ENCODE measurements at places on chromosomes 5 and 9.

DNA sequence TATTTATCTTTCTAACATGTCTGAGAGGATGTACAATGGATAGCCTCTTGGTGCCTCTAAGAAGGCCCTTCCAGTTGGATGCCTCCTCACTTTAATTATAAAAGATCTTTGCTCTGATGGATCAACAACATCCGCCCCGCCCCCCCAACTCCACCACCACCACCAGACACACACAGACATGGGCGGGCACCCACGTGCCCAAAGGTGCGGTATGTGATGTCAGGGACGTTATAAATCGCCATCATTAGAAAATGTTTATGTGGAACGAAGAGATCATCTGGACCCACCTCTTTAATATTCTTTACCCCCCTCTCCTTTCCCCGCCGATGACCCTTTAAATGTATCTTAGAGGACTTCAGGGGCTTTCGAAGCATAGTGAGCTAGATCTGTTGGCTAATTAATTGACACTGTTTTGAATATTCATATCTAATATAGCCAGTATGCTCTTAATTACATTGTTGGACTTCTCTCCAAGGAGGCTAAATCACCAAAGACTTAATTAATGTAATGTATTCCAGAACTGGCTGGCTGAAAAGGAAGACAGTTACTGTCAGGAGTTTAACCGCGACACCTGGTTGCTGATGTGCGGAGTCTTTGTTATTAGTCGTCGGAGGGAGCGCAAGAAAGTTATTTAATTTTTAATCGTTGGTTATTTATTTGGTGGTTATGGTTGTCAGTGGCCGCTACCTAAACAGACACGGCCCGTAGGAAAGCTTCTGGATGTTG is 6.1 kb upstream of the FOXB2 start:
- no peak for DNase-seq

GRCh38 chr9:113154471-113154870 is 3.7 kb downstream of the SLC31A2 start:
- DNase-seq, result no peak

- no peak for DNase-seq
Observed at GRCh38 chr9:91166796-91167366, 194.8 kb downstream of the AUH start.

DNA sequence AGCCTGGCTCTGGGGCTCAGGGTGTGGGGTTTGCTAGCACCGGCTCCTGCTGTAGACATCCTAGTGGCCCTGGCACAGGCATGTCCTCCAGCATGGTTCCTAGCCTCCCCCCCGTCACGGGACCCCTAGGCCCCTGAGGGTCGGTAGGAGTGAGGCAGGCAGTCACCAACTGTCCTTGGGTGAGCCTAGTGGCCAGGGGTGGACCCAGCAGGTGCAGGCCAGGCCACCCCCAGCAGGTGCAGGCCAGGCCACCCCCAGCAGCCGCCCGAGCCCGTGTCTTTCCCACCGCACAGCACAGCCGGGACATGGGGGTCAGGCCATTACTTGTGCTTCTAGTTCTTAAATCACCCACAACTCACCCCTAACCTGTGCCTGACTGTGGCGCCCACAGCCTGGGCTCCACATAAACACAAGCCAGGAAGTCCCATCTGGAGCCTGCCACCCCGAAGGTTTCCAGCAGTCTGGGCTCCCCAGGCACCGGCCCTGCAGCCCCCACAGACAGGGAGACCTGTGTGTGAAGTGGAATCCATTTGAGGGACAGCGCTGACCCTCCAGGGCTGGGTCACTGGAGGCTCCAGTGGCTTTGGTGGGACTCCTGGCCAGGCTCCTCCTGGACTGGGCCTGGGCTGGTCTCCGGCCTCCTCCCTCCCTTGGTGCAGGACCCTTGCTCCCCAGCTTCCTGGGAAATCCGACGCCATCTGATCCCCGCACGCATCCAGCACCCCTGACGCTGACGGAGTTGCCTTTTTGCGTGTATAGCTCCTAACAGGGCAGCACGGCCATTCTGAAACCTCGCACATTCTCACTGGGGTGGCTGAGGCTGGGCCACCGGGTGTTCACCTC is 114.1 kb upstream of the LPCAT1 start:
- DNase-seq, result no peak

DNA sequence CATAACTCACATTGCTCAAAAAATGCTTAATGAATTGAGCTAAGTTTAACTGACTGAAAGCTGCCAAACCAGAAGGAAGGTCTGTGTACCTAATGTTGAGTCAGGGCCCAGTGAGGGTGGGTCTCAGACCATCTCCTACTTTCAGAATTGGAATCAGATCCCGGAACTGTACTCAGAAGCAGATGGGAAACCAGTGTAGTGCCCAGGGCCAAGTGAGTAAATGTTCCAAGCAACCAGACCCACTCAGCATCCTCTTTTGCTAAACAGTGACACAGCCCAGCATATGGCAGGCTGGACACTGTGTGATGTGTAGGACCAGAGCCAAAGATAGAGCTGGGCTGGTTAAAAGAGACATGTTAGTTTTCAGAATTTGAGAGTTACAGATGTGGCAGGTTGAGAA is 94.1 kb downstream of the PLCXD3 start:
- DNase-seq, result no peak

GRCh38 chr9:7287986-7288385 is 511.6 kb downstream of the DMAC1 start:
- DNase-seq, result no peak

DNA sequence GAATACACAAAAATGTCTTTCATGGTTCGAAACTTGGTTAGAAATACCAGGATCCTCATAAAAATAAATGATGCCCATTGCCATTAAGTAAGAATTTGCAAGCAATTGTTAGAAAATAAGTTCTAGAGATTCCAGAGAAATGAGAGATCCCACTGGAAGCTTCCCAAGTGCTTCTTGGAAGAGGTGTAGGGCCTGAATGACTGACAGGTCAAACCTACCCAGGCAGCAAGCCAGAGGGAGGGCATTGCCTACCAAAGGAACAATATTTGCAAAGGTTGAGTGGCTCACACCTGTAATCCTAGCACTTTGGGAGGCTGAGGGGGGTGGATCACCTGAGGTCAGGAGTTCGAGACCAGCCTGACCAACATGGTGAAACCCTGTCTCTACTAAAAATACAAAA is 777.0 kb upstream of the WWC1 start:
- no peak for DNase-seq

DNA sequence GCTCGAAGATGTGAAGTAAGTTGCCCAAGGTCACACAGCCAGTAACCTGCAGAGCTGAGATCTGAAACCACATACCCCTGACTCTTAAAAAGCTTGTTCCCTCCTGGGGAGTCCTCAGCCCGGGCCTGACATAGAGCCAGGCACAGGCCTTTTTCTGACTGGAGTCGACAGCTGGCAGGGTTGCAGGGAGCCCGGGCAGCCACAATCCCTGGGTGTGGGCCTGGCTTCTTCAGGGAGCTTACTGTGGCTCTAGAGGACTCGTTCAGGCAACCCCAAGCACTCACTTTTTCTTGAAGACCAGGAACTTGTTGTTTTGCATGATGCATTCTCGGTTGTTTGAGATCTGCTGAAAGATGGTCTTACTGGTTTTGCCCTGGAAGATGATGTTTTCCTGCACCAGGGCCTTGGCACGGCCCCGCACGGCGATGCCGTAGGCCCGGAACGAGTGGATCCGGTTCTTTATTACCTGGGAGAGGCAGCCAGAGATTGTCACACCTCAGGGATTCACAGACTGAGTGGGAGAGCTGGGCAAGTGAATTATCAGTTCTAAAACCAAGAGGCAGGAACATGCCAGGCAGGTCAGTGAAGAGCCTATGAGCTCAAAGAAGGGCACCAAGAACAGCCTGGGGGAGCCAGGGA is 30.0 kb downstream of the POLR1E start:
- no peak for DNase-seq

GRCh38 chr5:178632285-178632684 is 5.4 kb upstream of the CLK4 start:
- DNase-seq, result no peak

- DNase-seq, result no peak
Observed at GRCh38 chr5:113394658-113395057, 40.1 kb downstream of the TSSK1B start.

DNA sequence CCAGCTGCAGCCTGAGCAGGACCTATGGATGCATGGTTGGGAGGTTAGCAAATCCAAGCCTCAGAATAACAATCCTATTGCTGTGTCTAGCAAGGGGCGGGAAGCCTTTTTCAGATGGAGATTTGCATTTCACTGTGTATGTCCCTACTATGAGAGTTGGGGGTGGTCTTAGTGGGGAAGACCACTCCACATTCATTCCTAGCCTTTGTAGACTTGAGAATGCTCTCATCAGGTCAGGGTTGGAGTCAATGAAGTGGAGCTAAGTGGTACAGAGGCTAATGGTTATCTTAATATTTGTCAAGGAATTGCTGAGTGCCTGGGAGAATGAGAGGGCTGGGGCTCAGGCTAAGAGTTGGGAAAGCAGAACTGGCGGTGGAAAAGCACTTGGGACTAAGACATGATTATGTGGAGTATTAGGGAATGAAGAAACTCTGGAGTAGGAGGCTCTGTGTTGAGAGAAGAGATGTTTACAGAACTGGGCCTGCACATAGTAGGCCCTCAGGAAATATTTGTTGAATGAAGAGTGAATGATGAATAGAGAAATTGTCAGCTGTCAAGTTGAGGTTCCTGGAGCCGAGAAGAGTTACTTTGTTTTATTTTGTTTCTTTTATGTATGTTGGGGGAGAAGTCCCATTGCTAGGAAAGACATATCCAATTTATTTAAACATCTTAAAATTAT is 175.5 kb upstream of the SPRY4 start:
- DNase-seq, result no peak

DNA sequence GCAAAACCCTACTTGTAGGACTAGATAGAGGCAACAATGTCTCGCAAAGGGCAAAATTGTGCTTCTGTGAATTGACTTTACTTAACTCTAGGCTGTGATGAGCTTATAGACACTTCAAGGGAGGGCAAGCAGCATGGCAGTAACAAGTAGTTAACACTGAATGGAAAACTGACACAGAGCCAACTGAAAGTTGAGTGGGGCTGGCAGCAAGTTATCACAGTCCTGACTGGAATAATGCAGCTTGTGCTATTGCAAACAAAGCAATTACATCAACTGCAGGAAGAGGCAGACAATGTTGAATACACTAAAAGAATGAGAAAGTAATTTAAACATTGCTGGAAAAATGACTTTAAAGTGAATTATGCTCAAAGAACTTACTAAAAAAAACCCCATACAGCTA is 62.2 kb downstream of the RNF38 start:
- no peak for DNase-seq

DNA sequence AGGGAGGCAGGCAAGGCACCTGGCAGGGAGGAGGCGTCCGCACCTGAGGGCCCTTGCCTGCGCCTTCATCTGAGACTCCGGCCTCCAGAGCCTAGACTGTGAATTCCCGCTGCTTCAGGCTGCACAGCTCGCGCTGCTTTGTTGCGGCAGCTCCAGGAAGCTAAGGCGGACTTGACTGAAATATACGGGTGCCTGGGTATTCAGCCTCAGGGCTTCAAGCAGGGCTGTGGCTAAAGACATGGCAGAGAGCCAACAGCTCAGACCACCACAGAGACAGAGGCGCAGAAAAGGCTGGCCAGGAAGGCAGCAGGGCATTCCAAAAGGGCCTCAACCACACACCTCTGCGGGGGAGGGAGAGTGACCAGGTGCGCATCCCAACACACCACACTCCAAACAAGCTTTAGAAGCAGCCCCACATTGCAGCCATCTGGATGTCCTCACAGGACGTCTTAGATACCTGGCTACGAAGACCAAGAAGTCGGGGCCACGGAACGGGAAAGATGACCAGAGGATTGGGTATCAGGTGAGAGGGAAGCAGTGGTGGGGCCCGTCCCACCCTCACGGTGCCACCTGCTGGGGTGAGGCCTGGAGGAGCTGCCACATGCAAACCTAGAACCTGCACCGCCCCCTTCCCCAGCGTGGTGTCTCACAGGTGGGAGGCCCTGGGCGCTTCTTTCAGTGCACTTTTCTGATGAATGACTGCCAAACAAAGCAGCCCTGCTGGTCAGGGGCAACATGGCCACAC is 1.7 kb upstream of the DPH7 start:
- DNase-seq, result no peak

GRCh38 chr5:25393957-25394356 is 749.2 kb upstream of the CDH10 start:
- no peak for DNase-seq

DNA sequence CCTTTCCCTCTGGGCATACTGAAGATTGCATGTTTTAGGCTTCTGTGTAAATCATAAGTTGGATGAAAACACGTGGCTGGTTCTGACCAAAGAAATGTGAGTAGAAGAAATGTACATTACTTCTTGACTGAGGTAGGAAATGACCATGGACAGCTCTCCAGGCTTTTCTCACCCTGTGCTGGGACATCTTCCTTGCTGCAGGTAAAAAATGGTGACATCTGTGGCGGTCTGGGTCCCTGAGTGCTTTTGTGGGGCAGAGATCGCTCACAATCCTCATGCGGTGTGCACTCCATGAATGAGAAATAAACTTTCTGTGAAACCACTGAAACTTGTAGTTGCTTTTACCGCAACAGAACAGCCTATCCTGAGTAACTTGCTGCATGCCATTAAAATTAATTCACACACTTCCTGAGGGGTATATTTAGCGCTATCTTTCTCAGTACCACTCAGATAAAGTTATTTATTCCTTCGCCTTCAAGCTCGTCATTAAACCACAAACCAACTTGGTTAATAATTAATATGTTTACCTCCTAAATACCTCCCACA is 730.4 kb downstream of the EFNA5 start:
- DNase-seq, result no peak

GRCh38 chr9:1870915-1871314 is 144.2 kb upstream of the SMARCA2 start:
- no peak for DNase-seq

DNA sequence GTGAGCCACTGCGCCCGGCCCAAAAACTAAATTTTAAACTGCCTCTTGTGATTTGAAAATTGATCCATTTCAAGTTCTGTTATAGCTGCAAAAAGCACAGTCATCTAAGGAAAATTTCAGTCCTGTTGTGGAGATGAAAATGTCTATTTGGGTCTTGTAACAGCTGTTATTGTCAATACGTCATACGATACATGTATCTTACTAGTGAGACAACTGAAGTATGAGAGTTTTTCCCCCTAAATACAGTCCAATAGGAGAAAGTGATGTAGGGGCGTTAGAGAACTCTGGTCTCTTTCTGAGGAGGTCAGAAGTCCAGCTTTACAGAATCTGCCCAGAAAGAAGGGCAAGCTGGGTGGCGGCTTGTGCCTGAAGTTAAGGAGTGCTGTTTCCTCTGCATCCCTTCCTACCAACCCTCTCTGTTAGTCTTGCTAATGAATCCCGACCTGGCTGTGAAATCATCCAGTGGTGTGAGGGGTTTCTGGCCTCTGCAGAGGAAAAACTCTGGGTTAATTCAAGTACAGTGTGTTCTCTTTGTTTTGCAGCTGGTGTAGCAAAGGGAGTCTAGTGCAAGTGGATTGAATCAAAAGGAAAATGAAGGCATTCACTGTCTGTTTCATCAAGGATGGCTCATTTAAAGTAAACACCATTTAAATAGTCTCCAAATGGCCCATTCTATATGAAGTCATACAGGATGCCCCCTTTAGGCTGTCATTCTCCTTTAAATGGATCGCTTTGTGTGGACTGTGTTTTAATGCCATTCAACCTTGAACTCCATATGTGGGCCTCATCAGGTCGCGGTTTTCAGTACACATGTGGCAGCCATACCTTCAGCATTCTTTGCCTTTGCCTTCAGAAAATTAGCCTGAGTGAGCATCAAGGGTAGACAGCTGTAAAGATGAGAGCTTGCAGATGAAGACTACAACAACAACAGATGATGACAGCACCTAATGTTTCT is 59.0 kb downstream of the AOPEP start:
- DNase-seq, result no peak
